Epithelial cell of esophagus (primary cell): ENCODE measurements at places on chromosomes 5 and 9.
A peak's percentile ranks its signal among the peaks of the same experiment; 100 is the strongest.

GRCh38 chr9:73050065-73050816 lies 97.4 kb upstream of the ALDH1A1 start:
- no peak for DNase-seq

- DNase-seq = no peak
Observed at GRCh38 chr9:14849296-14849695, 60.9 kb downstream of the FREM1 start.

- peak; percentile 82 for DNase-seq
Observed at GRCh38 chr9:35736201-35736633, 3.8 kb downstream of the CREB3 start.

GRCh38 chr9:18452276-18452675 lies 21.7 kb upstream of the ADAMTSL1 start:
- DNase-seq = no peak

DNA sequence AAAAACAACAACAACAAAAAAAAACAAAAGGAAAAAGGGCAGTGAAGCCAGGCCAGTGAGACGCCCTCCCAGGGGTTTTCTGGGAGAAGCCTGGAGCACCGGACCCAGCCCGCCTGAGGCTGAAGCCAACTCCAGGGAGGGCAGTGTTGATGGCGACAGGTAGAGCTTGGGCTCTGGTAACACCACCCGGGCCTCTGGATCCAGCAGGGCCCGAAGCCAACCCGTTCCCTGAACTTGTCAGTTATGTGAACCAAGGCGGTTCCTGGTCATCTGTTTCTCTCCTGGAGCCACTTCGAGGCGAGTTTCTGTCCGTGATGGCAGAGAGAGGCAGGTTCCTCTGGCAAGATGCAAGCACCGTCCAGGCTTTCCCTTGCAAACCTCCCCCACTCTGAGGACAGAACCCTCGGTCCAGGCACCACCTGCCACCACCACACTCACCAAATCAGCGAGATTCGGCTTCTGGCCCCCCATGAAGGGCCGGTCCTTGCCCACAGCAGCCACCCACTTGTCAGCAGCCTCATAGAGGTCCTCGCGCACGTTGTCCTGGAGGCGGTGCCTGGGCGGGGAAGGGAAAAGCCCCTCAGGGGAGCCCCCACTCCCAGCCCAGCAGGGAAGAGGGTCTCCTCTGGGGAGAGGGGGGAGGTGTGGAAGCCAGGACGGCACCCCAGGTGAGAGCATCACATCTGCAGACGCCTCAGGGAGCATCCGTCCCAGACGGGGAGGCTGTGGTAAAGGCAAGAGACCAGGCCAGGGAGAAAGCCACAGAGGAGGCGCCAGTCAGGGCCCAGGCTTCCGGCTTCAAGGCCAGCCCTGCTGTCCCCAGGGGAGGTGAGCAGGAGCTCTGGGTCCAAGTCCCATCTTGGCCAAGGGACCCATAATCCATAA lies 5.4 kb downstream of the PTGES2 start:
- DNase-seq = no peak

GRCh38 chr5:37214550-37214949 lies 34.6 kb downstream of the CPLANE1 start:
- no peak for DNase-seq

DNA sequence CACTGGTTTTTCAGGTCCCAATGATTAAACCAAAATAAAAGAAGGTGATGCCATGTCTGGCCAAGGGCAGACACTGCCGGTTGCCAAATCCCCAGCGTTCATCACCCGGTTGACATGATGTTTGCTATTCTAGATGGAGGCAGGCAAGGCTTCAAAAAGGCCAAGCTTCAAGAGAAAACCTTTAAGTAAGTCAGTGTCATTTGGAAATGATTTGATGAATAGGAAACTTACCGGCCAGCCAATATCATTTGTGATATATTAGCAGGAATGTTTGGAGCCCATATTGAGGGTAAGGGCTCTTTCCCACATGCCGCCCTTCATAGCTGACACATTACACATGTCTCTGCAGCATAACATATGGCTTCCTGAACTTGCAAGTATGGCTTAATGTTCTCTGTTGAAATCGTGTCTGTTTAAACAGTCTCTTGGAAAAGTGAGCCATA lies 89.5 kb upstream of the TTC23L start:
- peak; percentile 7 for DNase-seq

DNA sequence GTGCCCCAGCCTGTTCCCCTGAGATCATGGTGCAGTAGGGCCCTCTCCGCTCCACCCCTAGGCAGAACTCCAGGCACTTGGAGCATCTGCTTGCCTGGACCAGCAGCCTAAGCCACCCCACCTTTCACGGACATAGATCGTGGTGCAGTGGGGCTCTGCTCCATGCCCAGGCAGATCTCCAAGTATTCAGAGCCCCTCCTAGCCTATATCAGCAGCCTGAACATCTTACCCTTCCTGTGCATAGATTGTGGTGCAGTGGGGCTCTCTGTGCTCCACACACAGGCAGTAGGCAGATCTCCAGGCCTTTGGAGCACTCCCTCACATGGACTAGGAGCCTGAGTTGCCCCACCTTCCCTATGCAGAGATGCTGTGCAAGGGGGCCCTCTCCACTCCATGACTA lies 103.0 kb downstream of the GLIS3 start:
- peak; percentile 9 for DNase-seq

GRCh38 chr9:128116104-128117083 lies 11.1 kb downstream of the PTGES2 start:
- DNase-seq = no peak

DNA sequence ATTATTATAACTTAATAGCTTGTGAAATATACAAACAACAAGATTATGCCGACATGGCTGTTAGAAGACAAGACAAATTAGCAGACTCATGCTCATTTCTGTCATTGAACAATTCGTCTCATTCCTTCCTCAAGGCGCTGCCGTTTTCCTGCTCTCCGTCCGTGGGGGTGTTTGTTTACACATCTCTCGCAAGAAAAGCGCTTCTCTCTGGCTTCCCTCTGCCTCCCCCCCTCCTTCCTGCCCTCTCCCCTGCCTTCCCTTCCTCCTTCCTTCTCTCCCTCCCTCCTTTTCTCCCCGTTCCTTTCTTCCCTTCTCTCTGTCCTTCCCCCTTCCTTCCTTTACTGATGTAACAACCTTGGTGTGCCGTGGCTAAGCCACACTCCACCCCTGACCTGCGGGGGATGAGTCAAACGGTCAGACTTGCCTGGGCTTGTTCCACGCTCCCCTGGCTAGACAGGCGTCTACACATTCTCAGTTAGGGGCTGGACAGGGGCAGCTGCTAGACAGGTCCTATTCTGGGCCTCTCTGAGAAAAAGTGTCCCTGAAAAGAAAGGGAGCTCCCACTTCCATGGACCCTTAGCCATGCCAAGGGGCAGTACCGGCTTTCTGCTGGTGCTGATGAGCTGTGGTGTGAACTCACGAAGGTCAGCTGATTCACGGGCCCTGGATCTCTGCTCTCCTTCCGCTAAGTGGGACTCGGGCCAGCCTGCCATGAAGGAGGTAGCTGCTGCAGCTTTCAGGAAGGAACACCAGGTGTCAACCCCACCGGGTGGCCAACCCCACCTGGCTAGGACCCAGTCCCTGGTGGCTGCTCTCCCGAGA lies 32.0 kb upstream of the SPTLC1 start:
- DNase-seq = peak; percentile 89

- DNase-seq = no peak
Observed at GRCh38 chr5:62568800-62569432, 9.7 kb upstream of the LRRC70 start.

- no peak for DNase-seq
Observed at GRCh38 chr9:120974181-120974580, 47.6 kb upstream of the TRAF1 start.

- DNase-seq = no peak
Observed at GRCh38 chr5:134758176-134758503, 439 bp upstream of the DDX46 start.

GRCh38 chr5:5704352-5704751 lies 281.9 kb downstream of the ICE1 start:
- no peak for DNase-seq

GRCh38 chr9:131630205-131630831 lies 85.0 kb downstream of the PRRT1B start:
- DNase-seq = peak; percentile 60

DNA sequence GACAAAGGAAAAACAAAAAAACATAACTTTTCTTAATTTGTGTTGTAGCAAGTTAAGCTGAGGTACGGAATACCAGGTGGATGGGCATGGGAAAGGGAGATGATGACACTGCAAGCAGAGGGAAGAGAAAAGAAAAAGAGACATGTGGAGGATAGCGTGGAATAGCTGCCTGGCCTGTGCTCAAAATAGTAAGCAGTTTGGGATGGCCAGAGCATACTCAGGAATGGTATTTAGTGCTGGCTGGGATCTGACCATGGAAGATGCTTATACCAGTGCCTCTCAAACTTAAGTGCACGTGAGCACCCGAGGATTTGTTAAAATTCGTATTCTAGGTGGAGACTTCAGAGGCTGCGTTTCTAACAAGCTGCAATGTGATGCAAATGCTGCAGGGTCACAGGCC lies 41.3 kb downstream of the LNPEP start:
- no peak for DNase-seq

DNA sequence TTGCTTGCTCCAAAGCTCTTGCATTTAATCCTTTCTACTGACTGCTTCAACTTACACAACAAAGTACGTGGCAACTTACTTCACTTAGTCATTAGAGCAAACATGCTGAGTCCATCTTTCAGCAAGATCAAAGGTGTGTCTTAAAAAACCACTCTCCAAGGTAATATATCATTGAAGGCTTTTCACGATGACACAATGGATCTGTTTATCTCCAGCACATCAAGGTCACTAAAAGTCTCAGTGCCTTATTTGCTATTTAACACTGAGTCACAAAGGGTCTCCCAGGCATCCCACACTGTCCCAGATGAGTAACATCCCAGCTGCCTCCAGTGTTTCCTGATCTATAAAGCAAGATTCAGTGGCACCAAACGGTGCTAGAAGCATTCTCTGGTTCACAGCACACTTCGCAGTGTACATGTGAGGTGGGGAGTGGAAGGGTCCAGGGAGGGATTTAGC lies 3.7 kb upstream of the CLK4 start:
- DNase-seq = peak; percentile 87

DNA sequence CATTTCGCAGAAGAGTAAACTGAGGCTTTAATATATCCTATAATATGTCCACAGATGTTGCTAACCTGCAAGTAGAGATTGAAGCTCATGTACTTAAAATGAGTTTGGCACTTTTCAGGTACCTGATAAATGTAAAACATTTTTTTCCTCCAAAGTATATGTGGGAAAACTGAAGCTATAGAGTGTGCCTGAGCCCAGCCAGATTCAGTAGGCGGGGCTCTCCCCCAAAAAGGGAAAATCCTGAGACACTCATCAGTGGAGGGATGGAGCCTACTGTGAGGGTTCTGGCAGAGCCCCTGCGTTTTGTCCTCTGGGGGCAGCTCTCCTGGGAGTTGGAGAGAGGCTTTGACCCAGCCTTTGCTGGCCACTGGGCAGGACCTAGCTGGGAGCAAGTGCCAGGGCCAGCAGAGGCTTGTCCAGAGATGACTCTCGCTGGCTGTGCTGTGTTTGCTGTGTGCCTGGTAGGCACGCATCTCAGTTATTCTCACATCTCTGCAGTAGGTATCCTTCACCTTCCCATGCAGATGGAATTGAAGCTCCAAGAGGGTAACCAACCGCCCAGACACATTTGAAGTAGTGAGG lies 81.1 kb upstream of the SPRY4 start:
- peak; percentile 54 for DNase-seq

GRCh38 chr5:178416919-178417318 lies 173.3 kb downstream of the COL23A1 start:
- DNase-seq = peak; percentile 36

DNA sequence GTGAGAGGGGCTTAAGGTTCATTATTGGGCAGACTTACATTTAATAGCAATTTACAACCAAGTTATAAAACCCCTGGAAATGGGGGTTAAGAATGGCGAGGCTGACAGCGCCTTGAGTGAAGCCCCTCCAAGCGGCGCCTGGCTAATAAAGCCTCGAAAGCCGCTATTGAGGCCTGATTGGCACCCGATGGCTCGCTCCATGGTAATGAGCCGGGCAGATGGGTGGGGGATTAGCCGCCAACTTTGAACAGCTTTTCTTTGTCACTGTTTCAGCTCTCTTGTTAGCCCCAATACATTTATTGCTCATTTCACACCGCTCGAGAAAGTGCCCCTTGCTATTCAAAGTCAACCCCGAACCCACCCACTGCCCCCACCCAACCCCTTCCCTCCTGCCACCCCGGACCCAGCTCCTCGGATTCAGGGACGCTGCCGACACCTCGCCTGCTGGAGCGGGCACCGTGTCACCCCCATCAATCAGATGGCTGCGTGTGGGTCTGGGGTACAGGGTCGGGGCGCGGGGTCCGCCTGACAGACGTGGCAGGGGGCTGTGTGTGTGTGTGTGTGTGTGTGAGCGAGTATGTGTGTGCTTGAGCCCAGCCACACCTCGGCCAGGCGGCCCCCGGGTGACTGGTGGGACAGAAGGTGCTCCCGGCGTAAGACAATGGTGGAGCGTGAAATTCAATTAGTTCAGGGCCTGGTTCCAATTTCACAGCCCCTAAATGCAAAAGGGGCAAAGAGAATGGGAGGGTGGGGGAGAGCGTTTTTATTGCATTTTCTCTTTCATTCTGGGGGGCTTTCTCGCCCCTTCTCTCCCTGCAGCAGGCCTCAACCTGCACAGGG lies 34.2 kb downstream of the ASS1 start:
- no peak for DNase-seq

GRCh38 chr5:149310947-149311658 lies 34.2 kb upstream of the GRPEL2 start:
- peak; percentile 87 for DNase-seq

- DNase-seq = peak; percentile 39
Observed at GRCh38 chr9:95511952-95512708, 4.6 kb downstream of the PTCH1 start.

GRCh38 chr5:76732405-76733048 lies 16.6 kb downstream of the F2R start:
- DNase-seq = no peak

DNA sequence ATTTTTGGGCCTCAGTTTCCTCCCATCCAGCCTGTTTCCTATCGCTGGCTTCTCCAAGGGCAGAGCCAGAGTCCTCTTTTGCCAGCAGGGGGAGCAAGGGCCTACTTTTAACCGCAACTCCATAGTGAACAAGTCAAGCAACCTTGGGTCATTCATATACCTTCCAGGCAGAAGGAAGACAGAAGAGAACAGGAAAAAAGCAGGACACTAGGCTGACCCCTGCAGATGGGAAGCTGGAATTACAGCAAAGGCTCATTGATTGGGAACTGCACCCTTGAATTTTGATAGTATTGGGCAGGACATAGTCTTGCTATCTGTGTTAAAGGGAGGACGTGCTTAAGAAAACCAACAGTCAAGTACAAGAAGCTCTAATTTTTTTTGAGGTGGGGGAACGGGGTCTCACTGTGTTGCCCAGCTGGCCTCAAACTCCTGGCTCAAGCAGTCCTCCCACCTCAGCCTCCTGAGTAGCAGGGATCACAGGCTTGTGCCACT lies 30.1 kb downstream of the QRFP start:
- peak; percentile 93 for DNase-seq
